ENCODE measurements at places on chromosomes 1 and 21. TPM values are rescaled to one million over a fixed set of nuclear protein-coding genes. Genes with fewer than 3 reads are reported as not detected.

GRCh38 chr1:247966532-247967204 is 1.6 kb downstream of the OR2AK2 start:
- no peak for DNase-seq

DNA sequence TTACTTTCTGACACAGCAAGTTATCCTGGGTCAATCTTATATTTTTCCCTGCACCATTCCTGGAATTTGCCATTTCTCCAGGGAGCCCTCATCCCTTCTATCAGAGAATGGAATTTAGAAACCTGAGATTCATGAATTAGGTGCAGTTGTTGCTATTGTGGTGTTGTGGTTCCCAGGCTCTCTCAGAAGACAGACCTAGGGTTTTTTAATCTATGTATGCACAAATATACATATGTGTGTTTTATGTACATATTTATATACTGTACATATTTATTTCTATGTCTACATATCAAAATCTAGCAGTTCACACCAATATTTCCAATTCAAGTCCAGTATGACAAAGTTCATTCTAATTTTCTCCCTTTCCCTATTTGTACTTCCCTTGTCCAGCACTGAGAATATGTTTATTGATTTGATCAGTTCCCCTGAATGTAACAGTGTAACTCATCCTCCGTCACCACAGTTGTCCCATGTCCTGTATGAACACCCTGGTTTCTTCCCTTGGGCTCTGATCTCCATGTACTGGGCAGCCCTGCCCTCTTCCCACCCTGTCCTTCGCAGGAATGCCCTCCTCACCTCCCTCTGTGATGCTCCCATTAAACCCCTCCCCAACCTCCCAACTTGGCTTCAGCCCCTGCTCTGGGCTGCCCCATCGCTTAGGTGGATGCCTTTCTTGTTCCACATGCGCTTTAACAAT is 145.5 kb downstream of the VPS13D start:
- DNase-seq: no peak

DNA sequence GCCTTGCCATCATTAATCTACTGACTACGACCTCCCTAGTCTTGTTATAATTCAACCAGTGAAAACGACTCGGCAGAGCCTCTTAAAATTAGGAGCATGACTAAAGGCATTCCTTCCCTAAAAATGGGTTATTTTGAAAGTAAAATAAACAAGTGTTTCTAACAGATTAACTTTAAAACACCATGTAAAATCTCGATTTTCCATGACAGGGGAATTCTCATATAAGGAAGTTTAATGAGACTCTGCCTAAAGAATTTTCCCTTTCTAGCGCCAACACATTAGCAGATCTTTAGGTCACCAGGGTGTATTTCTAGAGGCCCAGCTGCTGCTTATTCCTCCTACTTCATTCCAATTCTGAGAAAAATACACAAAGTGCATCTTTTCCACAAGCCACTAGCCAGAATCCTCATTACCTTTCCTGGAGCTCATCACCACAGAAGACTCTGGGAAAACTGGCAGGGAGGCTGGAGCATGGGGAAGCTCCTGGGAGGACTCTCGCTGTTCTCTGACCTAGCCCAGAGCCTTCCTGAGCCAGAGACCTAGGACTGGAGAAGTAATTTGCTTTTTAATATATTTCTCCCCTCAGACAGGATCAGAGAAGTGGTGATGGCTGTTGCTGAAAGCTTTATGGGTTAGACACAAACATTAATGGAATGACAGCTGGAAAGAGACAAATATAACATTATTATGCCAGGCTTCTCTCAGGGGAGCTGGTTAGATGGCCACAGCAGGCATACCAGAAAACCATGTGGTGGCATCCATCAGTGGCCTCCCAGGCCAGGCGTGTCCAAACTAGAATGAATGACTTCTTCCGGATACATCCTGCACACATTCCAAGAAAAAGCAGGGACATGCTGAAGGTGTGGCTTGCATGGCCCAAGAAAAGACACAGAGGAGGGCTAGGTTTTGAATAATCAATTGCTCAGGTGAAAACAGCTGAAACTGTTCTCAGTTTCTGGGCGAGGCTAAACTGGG is 63.6 kb upstream of the CTTNBP2NL start:
- DNase-seq: no peak

The ZNF593OS gene
- 0.45 TPM for polyA plus RNA-seq

The OVAAL gene
- polyA plus RNA-seq: not detected

The PLEKHM2 gene
- polyA plus RNA-seq: 4.7 TPM

- DNase-seq: no peak
Observed at GRCh38 chr1:29355375-29355774, 119.1 kb downstream of the PTPRU start.

GRCh38 chr1:192518700-192519099 is 56.9 kb upstream of the RGS1 start:
- DNase-seq: no peak

DNA sequence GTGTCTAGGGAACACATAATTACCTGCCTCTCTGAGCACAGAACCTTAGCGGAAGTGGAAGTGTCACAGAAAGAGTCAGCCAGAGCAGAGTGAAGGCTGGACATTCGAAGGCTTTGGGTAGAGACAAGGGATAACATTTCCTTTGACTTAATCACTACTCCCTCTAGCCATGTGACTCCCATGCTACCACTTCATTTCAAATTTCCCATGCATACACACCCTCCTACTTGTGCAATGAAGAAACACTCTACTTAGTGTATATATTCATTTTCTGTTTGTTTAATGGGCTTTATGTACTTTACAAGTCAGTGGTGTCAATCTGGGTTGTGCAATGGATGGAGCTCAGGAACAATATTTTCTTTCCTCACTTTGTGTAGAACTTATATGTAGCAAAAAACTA is 6.9 kb downstream of the ANKRD35 start:
- DNase-seq: no peak

The SIPA1L2 gene
- polyA plus RNA-seq: 0.54 TPM

The S100A16 gene
- not detected for polyA plus RNA-seq

DNA sequence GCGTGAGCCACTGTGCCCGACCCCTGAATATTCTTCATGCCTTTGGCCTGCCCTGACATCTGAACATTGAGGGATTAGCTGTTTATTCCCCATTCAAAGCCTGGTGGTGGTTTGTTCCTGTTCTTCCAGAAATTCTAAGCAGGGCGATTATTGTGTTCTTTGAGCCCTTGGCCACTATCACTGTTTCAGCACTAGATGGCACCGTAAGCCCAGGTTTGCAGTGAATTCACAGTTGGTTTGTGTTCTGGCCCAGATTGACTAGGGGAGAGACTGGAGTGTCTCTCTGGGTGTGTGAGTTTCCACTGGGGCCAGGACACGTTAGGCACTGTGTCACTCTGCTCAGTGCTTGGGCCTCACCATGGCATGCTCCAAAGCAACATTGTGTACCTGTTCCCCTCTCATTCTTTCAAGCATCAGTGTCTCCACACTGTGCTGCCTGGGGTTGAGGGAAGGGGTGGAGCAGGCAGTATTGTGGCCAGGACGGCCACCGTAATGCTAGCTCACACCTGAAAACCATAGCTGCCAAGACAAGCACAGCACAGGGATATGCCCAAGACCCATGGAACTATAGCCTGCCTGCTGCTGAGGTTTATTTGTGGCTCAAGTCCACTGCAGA is 52.7 kb downstream of the PKN2 start:
- no peak for DNase-seq

DNA sequence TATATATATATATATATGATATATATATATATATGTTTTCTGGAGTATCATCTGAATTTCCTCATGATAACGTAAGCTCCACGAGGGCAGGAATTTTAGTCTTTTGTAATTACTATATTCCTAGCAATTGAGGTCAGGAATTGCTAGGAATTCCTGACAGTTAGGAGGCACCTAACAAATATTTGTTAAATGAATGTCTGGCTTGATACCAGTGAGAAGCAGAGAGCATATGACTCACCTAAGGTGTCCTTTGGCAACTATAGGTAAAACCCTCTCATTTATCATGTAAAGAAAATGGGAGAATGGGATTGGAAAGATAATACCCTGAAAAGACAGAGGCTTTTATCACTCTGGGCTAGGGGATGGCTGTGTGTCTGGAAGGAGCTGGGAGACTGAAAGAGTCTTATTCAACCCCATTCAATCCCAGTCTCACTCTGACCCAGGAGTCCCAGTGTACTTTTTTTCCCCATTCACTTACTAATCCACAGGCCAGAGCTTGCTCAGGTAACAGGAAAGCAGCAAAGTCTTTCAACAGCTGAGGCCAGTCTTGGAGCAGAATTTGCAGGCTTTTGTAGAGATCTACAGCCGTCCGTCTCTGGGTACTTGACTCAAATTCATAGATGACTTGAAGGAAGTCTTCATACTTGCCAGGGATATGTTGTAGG is 71.2 kb downstream of the DAP3 start:
- no peak for DNase-seq

GRCh38 chr21:34367320-34367935 is 3.6 kb downstream of the KCNE2 start:
- DNase-seq: peak; percentile 23

DNA sequence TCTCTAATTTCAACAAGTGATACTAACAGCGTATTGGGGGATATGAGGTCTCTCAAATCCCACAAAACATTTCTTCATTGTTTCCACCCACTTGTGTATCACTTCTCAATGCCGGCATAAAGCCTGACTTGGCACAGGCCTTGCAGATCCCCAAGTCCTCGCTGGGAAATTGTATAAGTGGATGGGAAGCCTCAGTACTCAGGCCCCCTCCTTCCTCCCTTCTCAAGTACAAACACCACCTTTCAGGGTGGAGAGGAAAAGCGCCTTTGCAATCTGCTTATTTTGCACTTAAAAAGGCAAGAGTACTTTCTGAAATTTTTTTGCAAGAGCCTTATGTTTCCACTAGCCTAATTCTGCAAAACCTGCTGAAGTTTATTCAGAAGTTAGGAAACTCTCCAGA is 25.8 kb upstream of the KLHDC8A start:
- DNase-seq: no peak

GRCh38 chr1:3339856-3340255 is 114.6 kb upstream of the ARHGEF16 start:
- no peak for DNase-seq

The KRTAP10-11 gene
- not detected for polyA plus RNA-seq

The LAMC2 gene
- polyA plus RNA-seq: not detected

DNA sequence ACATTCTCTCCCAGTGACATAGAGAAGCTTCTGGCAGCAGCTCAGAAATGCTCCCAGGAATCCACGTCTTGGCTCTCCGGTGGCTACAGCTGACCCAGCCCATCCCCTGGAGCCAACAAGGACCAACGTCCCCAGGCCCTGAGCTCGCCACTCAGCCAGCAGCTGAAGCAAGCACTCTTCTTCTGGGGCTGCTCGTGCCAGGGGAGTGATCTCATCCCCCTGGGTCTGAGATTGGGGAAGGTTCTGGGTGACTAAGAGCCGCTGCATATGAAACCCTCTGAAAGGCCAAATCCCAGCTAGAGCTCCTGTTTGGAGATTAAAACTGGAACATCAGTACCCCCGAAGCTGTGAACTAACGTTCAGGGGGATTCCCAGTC is 487.9 kb downstream of the NPHP4 start:
- no peak for DNase-seq
